AG09319 (cell line): ENCODE measurements at places on chromosomes 7 and 10.

DNA sequence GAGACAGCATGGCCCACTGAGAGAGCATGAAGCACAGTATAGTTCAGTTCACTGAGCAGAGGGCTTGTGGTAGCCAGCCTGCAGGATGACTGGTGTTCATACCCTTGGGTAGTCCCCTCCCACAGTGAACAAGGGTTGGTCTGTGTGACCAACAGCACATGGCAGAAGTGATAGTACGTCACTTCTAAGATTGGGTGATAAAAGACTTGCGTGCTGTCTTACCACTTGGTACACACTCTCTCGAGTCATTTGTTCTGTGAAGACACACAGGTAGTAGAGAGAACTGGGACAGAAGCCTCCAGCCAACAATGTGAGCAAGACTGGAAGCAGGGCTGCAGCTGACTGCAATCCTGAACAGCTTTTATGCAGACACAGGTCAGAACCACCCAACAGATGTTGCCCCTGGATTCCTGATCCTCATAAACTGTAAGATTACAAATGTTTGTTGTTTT, 14.6 kb downstream of the EPC1 start:
- no peak for DNase-seq

DNA sequence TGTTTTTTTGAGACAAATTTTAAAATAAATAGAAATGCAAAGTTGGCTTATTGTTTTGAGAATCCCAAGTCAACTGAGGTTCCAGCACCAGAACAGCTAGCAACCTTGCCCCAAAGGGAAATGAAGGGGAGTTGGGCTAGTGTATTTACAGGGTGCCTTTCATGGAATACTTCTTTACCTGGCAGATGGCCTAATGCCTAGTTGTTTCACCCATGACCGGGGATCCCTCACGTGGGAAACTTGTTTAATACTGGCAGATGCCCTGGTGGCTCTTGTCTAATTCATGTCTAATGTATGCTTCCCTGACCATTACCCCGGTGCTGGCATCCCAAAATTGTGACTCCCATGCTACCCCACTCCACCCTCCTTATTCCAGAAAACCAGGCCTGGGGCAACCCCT, 861.1 kb upstream of the ZWINT start:
- DNase-seq: no peak

DNA sequence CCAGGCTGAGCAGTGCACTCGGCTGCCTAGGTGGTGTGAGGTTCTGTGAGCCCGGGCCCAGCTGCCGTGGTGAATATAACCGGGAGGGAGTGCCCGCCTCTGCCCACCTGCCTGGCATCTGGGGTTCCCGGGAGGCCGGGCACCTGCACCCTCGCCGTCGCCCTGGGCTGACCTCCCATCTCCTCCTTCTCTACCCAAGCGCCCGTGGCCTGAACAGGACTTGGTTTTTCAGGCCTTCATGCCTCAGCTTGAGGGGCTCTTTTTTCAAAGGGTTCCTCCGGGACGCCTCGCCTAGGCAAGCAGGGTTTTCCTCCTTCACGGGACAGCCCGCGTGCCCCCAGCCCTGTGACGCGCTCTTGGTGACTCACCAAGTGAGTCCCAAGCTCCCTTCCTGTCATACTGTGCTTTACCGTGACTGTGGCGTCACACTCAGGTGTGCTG, 9.9 kb downstream of the INPP5A start:
- DNase-seq: no peak

DNA sequence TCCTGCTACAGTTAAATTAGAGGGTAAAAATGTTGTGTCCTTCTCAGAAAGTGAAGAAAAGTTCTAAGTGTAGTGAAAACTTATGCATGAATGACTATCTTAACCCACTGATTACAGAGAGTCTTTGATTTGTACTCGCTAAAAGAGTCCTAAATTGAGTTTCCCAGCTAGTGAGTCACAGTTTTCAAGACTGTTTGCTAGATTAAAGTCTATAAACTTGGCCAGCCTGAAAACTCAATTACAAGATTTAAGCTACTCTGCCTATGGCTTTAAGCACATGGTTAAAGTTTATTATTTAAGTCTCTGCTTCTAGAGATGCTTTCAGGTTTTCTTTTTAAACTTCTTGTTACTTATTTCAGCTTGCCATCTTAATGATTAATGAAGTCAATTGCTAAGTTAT, 44.4 kb downstream of the MRPS24 start:
- DNase-seq: no peak

- DNase-seq: no peak
Observed at GRCh38 chr7:43619213-43620012, 36.5 kb downstream of the STK17A start.
